ENCODE measurements at places on chromosomes 1 and 21.

DNA sequence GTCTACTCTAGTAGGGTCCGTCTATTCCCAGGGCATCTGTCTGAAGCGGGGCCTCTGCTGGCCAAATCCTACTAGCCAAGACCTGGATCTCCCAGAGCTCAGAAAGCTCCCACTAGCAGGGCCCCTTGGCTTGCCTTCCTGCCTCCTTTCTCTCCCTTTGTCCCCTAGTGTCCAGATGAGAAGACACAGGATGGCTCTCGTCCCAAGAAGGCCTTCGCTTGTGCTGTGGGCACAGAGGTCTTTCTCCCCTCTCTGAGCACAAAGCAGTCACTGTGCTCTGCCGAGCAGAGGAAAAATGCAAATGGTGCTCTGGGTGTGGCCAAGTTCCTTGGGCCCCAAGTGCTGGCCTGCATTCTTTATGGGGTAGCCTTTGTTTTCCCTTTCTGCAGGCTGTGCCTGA, 13.0 kb upstream of the GPR137B start:
- DNase-seq: no peak

DNA sequence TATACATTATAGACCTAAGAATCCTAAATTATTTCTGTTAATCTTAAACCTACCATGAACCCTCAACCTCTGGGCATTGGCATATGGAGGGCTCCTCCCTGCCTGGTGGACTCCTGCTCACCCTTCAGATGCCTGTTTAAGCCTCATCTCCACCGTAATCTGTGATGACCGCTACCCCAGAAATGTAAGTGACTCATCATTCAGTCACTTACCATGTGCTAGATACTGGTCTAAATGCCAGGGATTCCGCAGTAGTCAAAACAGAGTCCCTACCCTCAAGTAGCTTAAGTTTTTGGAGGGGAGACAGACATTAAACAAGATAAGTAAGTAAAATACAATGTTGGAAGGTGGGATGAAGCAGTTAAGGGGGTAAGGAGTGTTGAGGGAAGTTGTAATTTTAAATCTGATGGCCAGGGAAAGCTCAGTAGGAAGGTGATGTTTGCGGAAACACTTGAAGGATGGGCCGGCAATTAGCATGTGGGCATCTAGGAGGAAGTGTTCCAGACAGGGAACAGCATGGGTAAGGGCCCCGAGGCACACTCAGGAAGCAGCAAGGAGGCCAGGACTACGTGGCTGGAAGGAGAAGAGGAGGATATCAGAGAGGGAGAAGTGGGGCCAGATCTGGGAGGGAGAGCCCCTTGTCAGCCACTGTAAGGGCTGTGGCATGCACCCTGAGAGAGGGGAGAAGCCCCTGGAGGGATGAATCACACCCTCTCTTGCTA, 141.7 kb upstream of the HOOK1 start:
- no peak for DNase-seq

GRCh38 chr1:77927414-77927813, 39.0 kb downstream of the NEXN start:
- no peak for DNase-seq

- DNase-seq: no peak
Observed at GRCh38 chr1:6471970-6472368, 6.0 kb upstream of the TNFRSF25 start.

- no peak for DNase-seq
Observed at GRCh38 chr1:110043016-110043415, 8.6 kb downstream of the STRIP1 start.

DNA sequence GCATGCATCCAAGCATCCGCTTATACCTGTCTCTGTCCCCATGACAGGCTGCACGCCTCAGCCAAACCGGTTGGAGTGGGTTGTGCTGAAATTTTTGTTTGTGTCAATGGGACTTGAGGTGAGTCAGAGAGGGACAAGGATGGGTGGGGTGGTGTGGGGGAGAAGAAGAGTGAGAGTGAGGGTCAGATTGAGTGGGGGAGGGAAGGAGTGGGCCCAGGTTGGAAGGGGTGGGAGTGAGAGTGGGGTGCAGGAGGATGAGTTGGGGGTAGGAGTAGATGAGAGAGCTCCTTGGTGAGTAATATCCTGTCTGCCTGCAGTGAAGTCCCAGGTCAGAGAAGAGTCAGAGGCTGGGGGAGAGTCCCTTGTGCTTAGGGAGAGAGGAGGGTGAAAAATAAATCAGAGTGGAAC, 3.3 kb upstream of the NECTIN4 start:
- no peak for DNase-seq

DNA sequence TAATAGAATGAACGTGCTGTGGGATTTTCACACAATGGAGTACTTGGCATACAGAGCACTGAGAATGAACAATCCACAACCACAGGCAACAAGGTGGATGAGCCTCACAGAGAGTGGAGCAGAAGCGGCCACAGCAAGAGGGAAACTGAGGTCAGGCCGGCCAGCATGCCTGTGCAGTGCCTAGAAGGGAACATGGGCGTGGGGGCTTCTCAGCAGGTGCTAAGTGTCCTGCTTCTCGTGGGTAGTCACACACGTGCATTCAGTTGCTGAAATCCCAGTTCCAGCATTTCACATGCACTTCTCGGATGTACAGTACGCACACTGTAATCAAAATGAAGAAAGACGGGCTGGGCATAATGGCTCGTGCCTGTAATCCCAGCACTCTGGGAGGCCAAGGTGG, 33.1 kb downstream of the WDR4 start:
- DNase-seq: no peak

GRCh38 chr1:15455522-15455921, 1.0 kb upstream of the CELA2A start:
- DNase-seq: no peak

GRCh38 chr1:172005856-172006255, 164.6 kb downstream of the DNM3 start:
- no peak for DNase-seq

DNA sequence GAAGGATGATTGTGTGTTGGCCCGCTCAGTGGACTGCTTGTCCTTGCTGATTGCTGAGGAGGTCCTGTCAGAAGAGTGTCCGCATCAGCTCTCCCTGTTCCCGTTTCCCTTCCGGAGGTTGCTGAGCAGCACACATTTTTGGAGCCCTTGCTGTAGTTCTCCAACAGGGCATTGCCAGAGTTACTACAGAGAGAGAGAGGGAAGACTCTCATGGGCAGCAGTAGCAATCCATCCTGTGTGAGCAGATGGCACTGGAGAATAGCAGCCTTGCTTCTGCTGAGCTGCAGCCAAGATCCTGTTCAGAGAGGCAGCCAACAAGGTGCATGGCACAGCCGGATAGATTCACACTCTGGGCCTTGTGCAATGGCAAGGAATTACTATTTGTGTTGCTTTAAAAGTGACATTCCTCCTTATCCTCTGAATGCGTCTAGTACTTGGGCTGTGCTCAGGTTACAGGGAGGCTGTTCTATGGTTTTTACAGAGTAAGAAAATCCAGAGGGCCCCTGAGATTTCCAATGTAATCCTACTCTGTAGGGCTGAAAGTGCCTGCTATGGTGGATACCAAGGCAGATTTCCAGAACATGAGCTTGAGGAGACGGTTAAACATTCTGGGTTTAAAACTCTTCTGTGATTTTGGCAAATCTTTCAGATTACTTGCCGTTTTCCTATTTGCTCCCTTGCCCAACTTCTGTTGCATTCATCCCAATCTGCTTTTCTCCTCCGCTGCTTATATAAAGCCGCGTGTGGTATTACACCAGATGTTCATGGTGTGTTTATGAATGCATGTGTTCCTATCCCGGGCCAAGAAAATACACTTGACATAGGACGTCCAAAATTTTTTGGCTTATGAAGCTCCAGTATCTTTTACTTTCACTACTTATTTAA, 27.4 kb downstream of the AK4 start:
- no peak for DNase-seq

GRCh38 chr21:36835383-36835795, 131.1 kb downstream of the HLCS start:
- DNase-seq: no peak

GRCh38 chr1:235952950-235953615, 86.4 kb upstream of the LYST start:
- no peak for DNase-seq

DNA sequence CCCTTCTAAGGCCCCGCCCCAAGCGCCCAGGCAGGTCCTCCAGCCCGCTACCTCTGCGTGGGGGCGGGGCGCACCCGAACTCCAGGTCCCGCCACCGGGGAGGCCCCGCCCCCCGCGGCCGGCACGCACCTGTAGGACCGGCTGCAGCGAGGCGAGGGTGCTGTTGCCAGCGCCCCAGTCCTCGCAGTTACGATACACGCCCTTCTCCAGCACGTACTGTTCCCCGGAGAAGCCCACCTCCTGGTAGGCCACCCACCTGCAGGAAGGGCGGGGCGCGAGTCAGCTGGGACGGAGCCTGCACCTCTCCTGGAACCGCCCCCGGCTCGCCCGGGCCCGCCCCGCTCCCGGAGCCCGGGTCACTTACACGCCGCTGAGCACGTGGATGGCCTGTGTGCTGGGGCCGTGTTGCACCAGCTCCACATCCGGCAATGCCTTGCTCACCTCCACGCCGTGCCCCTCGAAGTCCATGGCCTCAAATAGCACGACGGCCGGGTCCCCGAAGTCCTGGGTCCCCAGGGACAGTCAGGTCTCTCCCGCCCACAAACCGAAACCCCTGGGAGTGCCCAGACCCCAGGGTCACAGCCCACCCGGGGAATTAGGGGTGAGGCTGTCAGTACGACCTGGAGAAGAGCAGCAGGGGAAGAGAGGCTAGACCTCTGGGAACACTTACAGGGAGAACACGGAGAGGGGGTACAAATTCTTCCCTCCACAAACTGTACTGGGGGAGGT, 17.3 kb downstream of the CRYBG2 start:
- peak; percentile 82 for DNase-seq
